Left renal cortex interstitium (tissue), 4 donors: ENCODE measurements at places on chromosomes 1 and 21. TPM values are rescaled to one million over a fixed set of nuclear protein-coding genes. Genes with fewer than 3 reads are reported as not detected.

- DNase-seq = no peak
Observed at GRCh38 chr21:40635391-40635790, 211.6 kb downstream of the DSCAM start.

- DNase-seq = no peak
Observed at GRCh38 chr1:111192074-111192473, 8.4 kb downstream of the DENND2D start.

DNA sequence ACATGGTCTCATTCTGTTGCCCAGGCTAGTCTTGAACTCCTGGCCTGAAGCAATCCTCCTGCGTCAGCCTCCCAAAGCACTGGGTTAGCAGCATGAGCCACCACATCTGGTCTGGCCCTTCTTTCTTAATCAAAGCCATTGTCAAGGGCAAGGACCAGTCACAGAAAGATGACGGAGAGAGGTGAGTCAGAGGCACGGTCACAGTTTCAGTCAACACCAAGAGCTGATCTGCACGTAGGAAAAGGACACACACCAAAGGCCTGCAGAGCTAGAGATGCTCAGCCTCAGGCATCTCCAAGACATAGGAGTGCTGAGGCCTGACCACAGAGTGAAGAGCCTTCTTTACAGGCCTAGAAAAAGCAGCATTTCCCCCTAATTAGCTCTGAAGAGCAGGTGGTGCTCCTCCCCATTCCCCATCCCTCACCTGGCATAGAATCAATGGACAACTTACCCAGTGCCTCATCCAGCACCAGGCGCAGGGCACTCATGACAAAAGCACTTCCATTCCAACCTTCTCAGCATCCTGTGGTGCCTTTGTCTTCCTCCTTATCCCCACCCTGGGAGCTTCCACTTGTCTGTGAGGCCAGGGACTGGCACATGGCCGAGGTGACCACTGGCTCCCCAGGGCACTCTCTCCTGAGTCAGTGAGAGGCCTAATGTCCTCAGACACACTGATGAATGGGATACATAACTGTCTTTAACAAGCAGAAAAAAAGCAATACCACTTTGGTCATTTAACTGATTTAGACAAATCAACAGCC, 139.8 kb downstream of the AJAP1 start:
- no peak for DNase-seq

DNA sequence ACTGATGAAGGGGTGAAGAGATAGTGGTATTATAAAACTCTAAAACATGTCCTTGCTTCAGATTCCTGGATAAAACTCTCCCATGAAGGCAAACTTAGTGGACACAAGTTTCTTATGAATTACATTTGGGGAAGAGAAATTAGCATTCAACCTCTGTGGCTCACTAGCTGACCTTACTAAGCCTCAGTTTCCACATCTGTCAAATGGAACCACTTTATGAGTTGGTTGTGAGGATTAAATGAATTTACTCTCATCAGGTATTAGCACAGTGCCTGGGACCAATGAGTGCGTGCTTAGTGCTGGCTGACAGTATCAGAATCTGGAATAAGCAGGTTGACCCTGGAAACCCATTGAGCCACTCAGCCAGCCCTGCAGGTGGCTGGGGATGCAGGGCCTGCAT, 2.6 kb downstream of the CACNA1S start:
- no peak for DNase-seq

GRCh38 chr1:56466538-56466937, 112.8 kb downstream of the PLPP3 start:
- DNase-seq = no peak

DNA sequence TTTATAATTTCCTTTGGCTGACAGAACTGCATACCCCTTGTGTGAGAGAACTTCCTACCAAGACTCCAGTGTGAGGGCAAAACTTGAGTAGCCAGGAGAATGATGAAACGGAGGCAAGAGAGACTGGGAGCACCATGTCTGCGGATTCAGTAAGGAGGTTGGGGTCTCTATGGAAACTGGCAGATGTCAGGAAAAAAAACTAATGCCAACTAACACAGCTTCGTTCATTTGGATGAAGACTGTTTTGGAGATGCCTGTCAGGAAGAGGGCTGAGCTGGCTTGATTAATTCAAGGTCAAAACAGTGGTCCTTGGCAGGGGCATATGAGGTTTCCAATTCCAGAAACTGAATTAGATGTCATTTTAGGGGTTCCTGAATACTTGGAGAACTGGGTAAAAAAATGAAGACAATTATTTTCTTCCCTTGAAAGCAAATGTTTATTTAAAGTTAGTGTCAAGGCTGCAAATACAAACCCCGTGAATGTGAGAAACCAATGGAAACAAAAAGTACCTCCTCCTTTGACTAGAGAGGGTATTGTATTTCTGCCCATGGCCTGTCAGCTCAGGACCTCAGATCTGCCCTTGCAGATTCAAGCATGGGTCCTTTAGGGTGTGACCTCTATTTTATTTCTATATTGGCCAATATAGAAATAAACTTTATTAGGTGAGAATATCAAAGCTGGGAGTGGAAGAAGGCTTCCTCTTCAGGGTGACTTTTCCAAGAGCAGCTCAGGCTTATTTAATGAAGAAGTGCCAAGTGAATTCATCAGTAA, 110.5 kb downstream of the MAST2 start:
- no peak for DNase-seq

DNA sequence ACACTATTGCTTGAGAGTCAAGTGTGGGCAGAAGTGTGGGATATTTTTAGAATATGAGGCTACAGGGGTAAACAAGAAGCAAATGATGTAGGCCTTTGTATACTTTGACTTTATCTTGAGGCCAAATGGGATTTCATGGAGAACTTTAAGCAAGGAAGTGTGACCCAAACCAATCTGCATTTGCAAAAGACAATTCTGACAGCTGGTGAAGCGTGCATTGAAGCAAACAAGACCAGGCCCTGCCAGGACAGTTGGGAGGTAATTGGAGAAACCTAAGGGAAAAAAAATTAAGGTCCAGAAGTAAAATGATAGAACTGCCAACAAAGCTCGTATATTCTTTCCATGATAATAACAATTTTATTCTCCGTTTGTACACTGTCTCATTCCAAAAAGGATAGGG, 168.3 kb downstream of the TM2D1 start:
- DNase-seq = no peak

DNA sequence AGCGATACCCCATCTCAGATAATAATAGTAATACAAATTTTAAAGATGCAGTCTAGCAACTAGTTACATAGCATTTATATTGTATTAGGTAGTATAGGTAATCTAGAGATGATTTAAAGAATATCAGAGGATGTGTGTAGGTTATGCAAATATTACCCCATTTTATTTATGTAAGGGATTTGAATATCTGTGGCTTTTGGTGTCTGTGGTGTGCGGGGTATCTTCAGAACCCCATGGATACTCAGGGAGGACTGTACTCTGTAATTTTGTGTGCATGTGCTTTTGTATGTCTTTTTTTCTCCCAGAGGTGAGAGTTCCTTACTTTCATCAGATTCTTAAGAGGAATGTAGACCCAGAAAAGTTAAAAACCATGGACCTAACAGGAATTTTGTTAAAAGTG, 12.8 kb downstream of the RNF2 start:
- DNase-seq = no peak

- DNase-seq = no peak
Observed at GRCh38 chr21:17146426-17146825, 366.4 kb upstream of the CXADR start.

DNA sequence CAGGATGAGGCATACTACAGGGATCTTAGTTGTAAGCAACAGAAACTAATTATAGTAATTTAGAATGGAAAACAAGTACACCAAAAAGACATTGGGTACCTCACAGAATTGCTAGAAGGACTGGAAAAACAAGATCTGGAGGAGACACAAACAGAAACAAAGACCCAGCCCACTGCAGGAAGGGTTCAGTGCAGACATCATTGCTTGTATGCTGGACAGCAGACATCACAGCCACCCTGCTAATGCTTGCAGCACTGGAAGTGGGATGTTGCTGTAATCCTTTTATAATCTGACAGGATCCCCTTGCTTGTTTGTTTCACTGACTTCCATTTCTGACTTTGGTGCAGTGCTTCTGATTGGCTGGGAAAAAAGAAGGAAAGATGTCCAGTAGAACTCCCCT, 111.4 kb upstream of the ZNF678 start:
- DNase-seq = no peak

GRCh38 chr21:36747041-36747814, 48.3 kb downstream of the SIM2 start:
- DNase-seq = no peak

DNA sequence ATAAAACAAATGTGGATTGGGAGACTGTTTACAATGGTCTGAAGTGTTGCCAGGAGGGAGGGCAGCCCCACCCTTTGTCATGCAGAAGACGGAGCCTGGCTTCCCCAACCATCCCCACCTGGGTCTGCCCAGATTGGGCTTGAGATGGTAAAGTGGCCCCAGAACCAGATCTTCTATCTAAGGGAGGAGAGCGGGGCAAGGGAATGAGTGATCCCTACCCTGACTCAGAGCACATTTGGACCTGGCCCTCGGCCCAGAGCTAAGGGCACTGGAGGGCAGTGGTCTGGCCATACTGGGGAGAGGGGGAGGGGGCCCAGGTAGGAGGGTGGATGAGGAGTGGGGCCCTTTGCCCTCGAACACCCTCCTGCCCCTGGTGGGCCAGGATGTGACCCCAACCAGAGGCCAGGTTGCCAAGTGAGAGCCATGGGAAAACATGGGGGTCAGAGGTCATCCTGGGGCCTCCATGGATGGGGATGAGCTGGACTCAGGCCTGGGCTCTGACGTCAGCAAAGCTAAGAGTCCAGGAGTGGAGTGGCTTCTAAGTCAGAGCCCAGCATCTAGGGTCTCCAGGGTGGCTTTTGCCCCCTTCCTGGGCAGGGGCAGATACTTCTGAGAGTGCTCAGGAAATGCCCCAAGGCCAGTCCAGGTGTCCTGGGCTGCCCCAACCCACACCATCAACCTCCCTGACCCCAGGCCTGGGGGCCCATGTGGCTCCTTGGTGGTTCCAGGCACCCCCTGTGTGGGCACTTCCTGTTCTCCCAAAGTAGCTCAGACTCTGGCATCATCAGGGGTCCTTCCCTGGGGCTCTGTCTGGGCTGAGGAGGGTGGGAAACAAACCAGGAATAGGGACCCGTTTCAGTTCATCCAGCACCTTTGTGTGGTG, 1.6 kb upstream of the LEFTY1 start:
- DNase-seq = no peak

DNA sequence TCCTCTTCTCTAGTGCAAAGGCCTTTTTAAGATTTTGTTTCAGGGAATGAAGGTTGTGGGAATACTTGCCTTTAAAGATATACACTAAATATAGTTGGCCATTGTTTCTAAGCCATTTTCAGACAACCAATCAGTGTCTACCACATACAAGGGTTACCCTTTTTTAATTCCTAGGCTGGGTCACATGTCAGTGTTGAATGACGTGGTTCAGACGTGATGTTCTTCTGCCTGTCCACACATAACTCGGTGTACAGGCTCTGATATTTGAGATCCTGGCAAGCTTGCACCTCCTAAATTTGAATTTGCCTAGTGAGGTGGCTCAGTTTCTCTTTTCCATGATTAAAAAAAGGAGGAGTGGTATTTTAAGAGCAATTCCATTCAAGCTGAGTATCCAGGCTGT, 38.8 kb downstream of the DTL start:
- no peak for DNase-seq

DNA sequence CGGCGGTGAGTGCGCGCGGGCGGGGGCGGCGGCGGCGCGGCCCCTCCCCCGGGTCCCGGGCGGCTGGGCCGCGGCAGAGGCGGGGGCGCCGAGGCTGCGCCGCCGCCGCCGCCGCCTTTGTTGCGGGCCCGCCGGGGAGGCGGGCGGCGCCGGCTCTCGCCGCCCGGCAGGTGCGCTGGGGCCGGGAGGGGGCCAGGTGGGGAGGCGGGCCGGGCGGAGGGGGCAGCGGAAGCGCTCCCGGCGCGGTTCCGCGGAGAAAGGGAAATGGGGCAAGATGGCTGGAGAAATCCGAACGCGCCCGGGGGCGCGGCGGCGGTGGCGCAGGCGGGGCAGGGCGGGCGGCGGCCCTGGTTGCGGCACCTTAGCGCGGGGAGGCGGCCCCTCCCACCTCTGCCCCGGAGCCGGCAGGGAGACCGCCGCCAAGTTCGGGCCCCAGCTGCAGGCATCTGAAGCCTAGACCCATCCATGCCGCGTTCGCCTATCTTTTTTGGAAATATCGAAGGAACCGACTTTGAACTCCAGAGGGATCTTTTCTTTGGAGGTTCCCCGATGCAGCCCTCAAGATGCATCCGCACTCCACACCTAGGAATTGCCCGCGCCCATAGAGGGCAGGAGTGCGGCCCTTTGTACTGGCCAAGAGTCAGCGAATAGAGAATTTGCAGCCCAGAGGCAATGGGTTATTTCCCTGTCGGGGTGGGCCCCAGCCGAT, 479 bp downstream of the POGK start:
- DNase-seq = no peak

- no peak for DNase-seq
Observed at GRCh38 chr1:176692431-176692830, 229.5 kb downstream of the PAPPA2 start.

DNA sequence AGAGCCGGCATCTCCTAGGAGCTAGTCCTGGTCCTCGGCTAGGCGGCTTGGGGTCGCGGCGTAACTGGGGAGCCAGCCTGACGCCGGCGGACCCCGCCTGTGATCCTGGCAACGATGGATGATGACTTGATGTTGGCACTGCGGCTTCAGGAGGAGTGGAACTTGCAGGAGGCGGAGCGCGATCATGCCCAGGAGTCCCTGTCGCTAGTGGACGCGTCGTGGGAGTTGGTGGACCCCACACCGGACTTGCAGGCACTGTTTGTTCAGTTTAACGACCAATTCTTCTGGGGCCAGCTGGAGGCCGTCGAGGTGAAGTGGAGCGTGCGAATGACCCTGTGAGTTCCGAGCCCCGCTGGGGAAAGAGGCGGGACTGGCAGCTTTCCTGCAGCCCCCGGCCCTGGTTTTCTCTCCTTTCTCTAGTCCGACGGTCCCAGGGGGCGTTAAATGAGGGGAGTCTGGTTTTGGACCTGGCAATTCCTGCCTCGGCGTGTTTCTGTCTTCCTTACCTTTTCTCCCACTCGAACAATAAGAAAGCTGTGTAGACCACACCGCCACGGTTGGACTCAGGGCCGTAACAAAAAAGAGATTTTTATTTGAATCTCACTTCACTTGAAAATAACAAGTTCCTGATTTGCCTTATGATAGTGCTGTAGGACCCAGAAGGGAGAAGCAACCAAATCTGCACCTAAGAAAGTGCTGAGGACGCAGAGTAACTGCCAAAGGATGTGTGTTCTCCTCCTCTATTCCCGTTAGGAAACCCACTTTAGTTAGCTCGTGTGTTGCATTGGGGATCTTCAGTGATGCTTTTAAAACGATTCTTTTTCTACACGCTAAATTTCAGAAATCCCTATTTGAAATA, at the start of gene SPRTN:
Gene SPRTN (plus strand): TSS at position 24 of the 859 bp plus-strand sequence. CDS start 91 bp downstream, at position 115.
- DNase-seq = no peak

DIO1 gene
- 3.8 TPM for polyA plus RNA-seq

ATP6V1G3 gene
- polyA plus RNA-seq = 5.8 TPM

RGS16 gene
- 1.4 TPM for polyA plus RNA-seq

AIRE gene
- polyA plus RNA-seq = 0.61 TPM

GCLM gene
- 10.5 TPM for polyA plus RNA-seq

KLF18 gene
- polyA plus RNA-seq = not detected
